ELR (cell line): ENCODE measurements at places on chromosomes 5 and 9.
A peak's percentile ranks its signal among the peaks of the same experiment; 100 is the strongest.

DNA sequence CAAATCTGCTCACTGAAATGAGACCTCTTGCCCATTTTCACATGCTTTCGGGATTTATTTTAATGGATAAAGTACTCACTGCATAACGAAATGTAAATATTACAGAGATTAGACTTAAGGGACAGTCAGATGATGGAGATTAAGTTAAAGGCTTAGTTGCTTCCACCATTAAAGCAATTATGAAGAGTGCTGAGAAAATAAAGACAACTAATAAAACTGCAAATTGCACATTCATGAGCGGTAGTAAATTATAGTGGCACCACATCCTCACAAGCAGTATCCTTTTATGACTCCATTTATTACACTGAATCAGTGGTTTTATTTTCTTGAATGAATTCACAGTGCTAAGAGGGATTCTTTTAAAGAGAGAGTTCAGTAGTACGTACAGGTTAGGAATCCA, 76.2 kb upstream of the TMED7 start:
- no peak for DNase-seq

DNA sequence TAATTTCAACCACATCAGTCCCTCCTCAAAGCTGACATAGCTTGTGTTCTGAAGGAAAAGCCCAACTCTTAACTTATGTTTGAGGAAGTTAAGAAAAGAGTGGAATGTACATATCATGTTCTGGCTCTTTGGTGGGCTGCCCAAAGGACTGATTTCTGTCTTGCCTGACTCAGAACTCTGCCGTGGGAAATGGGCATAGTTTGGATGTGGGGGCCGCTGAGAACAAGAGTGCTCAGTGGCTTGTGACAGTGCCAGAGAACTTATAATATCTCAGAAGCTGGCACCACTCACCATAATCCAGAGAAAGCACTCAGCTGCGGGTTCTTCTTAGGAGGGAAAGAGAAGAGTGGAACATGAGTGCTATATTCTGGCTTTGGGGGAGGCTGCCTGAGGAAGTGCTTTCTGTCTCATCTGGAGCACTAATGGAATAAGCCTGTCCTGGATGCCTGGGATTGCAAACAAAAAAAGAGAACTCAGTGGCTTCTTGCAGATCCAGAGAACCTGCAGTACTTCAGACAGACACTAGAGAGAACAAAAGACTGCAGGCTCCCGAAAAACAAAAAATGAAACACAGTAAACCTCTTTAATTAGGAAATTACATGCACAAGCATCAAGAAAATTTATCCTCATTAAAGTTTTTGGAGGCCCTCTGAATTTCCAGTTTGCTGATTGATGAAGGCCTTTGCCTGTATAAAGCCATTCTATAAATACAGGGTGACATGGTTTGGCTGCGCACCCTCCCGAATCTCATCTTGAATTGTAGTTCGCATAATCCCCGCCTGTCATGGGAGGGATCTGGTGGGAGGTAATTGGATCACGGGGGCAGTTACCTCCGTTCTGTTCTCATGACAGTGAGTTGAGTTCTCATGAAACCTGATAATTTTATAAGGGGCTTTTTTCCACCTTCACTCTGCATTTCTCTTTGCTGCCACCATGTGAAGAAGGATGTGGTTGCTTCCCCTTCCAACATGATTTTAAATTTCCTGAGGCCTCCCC, 207.0 kb downstream of the DMAC1 start:
- no peak for DNase-seq

DNA sequence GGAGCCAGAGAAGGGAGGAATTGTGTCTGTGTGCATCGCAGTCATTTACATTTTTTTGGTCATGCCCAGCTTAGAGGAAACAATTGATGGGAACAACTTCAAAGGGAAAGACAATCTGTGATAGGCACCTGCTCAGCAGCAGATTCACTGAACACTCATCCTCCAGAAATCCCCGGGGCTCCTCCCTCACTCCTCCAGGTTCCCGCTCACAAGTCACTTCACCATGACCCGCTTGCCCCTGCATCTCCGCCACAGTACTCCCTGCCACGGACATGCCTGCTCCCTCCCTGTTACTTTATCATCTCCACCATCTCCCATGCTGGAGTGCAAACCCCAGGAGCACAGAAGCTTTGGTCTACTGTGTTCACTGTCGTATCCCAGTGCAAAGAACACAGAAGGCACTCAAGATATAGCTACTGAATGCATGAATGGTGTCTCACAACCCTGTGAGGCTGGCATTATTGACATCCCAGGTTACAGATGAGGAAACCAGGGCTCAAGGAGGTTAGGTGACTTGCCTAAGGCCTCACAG, 16.2 kb downstream of the LHX6 start:
- DNase-seq: no peak

DNA sequence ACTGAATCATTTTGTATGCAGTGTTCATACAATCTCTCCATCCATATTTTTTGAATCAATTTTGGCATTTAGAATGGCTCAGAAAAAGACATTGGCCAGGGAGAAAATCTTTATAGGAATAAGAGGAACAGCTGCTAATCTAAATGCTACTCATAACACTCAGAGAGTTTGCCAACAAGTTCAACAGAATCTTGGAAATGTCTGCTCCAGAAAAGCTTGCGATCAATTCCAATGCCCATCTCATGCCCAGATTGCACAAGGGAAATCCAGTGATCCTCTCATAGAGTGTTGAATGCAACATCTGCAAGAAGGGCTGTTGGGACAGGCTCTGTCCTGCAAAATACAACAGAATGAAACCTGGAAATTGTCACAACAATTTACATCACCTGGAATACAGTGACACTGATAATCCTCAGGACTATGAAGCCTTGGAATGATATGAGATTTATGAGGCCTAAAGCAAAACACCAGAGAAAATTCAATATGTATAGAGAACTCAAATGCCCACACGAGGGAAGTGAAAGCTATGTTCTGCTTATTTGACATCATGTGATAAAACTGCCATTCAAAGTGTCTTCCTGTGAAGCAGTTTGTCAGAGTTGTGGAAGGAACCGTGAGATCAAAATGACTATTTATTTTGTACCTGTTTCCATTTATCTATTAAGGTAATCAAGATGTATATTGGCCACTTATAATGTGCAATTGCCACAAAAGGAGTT, 190.1 kb downstream of the PARP8 start:
- no peak for DNase-seq

DNA sequence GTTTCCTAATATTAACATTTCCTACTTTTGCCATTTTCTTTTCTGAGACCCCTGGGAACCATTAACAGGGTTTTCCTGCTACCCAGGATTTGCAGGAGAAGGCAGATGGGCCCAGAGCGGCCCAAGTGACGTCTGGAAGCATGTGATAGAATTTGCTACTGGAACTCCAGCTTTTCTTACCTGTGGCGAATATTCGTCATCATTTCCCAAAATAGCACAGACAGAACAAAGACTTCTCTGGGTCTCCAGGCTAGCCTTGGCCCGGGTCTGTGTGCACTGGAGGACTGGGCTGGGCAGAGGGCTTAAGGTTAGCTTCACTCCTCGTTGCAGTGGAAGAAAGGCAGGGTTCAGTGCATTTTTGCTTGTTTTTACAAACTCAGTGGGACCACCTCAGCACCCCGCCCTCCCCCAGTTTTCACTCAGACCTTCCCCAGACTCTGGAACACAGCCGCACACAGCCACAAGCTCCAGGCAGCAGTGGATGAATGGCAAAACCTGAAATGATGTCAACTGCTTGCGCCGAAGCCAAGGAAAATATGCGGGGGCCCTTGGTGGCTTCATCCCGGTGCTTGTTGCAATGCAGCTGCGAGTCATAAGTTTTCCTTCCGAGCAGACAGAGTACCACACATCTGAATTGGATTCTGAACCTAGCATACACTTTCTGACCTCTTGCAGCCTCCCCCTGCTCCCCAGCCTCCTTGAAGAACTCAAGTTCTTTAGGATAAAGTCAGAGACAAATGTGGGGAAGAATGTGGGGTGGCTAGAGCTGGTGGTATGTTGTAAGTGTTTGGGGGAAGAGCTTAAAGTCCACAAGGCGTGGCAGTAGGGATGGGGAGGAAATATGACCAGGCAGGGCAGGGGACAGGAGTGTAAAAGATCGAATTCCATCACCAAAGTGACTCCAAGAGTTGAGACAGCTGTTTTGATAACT, 586.0 kb downstream of the CCDC171 start:
- DNase-seq: peak; percentile 19

DNA sequence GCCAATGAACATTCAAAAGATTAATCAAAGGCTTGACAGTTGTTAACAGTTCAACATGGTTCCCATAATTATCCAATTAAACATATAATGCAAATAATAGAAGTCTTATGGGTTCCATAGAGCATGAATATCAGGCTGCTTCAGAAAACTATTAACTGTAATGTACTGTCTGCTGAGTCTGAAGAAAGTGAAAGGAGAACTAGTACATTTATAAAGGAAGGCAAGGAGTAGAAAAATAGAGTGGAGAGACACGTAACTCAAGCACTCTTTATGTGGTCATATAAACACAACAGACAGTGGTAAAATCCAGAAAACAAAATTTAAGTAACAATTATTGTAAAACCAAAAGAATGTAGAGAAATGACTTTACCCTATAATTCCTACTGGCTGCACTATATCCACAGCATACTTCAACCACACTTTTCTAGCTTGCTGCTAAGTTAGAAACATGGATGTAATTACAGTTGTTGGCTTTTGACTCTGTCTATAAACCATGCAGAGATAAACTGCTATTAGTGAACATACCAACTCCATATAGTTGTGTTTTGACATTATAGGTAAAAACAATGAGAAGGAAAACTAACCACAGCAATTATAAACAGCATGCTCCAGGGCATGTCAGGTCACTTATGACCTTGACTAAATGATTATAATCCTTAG, 32.7 kb downstream of the NFIB start:
- no peak for DNase-seq

DNA sequence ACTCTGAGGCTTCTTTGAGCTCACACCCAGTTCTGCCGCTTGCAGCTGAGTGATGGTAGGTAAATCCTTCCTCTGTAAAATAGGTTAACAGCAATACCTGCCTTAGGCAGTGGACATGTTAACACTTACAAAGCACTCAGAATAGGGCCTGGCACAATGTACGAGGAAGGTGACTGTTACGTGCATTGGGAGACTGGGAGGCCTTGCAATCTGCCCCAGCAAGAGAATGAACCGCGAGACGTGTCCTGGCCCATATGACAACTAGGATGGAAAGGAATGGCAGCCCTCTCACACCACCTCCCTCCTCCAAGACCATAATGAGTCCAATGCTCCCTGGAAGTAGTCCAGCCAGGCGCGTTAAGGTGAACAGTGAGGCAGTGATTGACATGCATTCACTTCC, 23.1 kb upstream of the AKNA start:
- no peak for DNase-seq

- DNase-seq: peak; percentile 42
Measured at GRCh38 chr9:91407580-91408318, 15.9 kb downstream of the NFIL3 start.

DNA sequence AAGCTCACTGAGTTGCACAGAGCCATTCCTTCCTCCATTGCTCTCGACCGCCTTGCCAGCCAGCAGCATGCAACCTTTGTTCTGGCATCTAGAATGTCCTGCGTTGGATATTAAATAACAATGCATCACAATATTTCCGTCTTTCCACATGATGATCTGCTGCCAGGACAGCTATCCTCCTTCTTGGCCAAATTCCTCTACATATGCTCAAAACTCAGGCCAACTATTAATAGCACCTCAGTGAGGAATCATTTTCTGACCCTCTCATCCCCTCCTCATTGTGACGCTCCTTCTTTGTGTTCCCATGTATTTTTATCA, 128.6 kb downstream of the MYO10 start:
- DNase-seq: no peak

DNA sequence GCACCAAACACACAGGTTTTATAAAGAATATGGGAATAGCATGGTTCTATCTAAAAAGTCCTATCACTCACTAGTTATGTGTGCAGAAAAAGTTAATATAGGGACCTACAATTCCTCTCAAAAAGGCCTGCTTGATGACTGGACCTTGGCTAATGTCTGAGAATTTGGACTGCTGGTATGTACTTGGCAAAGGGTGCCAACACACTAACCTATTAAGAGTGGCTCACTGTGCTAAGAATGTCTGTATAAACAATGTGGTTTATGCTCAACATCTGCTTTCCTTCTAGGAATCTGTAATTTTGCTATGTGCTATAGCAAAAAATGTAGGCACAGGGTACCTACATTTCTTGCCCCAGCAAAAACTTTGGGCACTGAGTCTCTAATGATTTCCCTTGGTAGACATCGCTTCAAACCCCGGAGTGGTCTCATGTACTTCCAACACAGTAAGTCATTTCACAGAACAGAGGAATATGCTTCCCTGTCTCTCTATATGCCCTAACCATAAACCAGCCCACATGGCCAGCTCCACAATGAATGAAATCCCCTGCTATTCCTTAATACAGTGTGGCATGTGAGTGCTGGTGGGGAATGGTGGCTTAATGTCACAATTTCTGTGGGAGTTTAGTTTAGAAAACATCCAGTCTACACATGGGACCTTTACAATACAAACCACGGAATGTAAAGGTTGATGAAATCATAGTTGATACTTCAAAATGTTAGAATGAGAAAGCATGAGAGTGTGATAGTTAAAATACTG, 101.7 kb downstream of the UBAP2 start:
- peak; percentile 96 for DNase-seq

GRCh38 chr9:134566936-134567335, 74.7 kb upstream of the COL5A1 start:
- DNase-seq: no peak

DNA sequence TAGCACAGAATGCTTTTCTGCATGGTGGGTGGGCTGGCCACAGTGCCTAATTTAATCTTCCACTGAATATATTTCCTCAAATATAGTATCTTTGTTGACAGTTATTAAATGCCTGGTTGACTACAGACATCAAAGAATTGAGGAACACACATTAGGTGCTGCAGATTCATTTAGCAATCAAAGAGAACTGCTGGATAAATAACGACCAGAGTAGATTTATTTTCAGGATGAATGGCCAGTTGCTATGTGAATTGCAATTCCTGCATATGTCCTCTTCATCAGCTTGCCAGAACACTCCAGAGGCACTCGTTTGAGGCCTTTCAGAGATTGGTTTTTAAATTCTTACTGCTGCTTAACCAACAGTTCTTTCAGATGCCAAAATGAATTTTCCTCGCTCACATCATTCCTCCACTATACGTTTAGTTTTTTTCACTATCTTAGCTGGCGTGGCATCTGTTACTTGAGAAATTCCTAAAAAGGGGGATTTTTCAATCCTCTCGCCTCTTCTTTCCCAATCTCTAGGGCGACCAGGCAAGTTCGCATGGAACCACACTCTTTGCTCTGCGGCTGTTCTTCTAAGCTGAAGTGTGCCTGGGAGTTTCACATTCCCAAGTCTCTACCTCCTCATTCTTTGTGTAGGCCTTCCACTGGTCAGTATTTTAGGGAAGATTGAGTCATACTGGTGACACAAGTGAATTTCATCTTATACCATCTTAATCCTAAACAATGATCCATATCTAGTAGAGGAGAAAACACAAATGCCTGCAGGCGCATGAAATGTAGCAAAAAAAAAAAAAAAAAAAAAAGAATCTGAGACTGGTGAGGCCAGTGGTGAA, 237.1 kb upstream of the NMUR2 start:
- DNase-seq: no peak

DNA sequence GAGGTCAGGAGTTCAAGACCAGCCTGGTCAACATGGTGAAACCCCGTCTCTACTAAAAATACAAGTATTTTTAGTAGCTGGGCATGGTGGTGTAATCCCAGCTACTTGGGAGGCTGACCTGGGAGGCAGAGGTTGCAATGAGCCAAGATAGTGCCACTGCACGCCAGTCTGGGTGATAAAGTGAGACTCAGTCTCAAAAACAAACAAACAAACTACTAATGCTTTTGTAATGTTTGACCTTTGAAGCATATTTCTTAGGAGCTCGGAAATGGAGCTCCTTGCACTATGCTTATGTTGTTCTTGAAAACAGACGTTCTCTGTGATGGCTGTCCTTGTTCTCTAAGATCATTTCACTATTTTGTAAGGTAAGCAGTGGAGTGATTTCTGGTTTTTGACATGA, 6.0 kb downstream of the F2RL2 start:
- peak; percentile 36 for DNase-seq
